ENCODE measurements at places on chromosomes 11 and 22.

DNA sequence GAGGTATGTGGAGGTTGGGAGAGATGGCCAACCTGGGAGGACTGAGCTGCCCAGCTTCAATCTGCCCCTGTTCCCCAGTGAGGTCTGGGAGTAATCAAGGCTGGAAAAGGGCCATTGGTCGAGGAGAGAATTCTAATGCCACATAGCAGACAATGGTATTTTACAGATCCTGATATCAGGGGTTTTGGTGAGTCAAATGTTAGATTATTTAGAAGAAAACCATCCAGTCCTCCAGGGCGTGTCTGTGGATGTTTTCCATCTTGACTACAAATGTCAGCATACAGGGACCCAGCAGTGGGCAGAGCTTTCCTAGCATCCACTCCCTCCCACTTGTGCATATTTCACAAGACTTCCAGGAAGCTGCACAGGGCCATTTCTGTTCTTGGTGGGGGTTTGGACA is 107.9 kb downstream of the SCN3B start:
- no peak for DNase-seq

- DNase-seq: peak; percentile 15
These were observed 131.2 kb downstream of the BUD13 start for GRCh38 chr11:116641561-116642045.

DNA sequence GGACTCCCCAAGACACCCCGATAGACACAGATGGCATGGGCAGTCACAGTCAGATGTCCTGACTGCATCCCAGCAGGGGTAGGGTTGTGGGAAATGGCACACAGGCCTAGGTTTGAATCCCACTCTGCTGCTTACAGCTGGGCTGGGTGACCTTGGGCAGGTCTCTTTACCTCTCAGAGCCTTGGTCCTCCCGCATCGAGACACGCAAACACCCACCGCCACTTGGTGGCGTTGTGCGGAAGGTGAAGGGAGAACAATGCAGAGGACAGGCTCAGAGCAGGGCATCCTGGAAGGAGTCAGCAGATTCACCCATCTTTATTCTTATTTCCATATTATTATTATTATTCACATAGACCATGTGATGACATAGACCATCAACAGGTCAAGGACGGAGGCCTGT is 140.5 kb downstream of the MIAT start:
- DNase-seq: no peak

- DNase-seq: peak; percentile 16
These were observed 1.3 kb downstream of the BMAL1 start for GRCh38 chr11:13278609-13279486.

DNA sequence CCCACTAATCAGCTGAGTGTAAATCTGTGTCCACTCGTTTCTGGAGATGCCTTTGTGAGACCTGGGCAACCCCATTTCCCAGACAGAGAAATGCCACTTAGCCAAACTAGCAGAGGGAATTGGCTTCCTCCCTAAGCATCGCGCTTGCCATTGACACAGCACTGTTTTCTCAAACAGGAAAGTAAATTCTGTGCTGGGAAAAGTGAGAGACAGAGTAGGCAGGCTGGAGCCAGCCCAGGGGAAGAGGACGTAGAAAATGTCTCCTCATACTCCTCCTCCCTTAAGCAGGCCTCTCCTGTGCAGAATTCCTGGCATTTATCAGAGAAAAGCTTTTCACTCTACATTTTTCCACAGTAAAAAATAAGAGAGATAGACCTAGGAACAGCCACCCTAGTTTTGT is 99.1 kb upstream of the AMOTL1 start:
- no peak for DNase-seq

DNA sequence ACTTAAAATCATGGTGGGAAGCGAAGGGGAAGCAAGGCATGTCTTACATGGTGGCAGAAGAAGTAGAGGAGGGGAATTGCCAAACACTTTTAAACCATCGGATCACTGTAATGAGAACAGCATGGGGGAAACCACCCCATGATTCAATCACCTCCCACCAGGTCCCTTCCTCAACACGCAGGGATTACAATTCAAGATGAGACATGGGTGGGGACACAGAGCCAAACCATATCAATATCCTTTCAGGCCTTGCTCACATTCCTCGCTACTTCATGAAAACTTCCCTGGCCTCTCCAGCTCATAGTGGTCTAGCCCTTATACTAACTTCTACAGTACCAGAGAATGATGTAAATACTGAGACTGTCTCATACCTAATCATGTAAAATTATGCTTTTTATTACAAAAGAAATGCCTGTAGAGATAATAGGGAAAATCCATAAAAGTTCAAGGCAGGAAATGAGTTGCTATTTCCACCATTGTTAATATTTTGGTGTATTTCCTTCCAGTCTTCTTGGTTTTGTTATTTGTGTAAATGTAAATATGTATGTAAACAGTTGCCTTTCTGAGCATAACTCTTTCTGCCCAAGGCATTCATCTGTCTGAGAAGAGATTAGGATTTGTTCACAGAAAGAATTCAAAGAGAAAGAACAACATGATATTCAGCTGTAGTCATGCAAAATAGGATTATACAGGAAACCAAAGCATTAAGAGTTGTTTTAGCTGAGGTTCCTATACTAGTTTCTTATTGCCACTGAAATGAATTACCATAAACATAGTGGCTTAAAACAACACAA is 104.3 kb upstream of the LDLRAD3 start:
- no peak for DNase-seq

GRCh38 chr11:33877038-33877437 is 14.8 kb downstream of the LMO2 start:
- DNase-seq: no peak

- DNase-seq: no peak
These were observed 17.2 kb downstream of the LRP4 start for GRCh38 chr11:46901156-46901555.

GRCh38 chr11:83574519-83574918 is 288.4 kb upstream of the CCDC90B start:
- no peak for DNase-seq

DNA sequence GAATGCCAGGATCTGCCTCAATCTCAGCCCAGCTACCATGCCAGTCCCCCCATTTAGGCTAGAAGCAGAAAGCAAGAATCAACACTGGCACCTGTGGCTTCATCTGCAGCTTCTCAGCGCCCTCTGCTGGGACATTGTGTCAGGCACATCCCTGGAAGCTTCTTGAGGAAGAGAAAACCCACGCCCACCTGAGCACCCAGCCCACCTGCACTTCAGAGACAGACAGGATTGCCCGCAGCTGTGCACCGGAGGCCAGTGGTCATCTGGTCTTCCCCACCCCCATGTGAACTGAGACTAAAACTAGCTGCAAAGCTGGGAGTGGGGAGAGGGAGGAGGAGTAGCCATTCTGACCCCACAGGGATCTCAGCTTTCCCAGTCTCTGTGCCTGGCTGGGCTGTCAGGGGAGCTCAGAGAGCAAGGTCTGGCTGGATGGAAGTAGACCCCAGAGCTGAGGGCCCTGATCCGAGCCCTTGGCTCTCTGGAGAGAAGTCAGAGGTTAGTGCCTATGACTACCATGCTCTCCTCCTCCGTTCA is 66.8 kb downstream of the FEZ1 start:
- DNase-seq: peak; percentile 30

DNA sequence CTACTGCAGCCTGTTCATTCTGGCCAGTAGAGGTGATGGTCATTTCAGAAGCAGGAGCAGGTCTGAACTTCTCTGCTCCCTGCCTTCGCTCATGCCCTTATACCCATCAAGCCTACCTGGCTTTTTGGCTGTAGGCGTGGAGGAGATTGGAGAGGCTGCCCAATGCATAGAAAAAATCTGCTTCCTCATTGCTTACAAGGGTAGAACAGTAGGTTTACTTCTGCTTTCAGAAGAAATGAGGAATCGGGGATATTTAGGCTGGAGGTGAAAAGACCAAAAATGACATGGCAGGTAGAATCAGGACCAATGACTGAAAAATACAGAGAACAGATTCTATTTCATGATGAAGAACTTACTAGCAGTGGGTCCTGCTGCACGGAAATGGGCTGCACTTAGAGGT is 72.9 kb upstream of the YWHAH start:
- no peak for DNase-seq

- no peak for DNase-seq
These were observed 22.6 kb downstream of the MOV10L1 start for GRCh38 chr22:50112151-50113118.

DNA sequence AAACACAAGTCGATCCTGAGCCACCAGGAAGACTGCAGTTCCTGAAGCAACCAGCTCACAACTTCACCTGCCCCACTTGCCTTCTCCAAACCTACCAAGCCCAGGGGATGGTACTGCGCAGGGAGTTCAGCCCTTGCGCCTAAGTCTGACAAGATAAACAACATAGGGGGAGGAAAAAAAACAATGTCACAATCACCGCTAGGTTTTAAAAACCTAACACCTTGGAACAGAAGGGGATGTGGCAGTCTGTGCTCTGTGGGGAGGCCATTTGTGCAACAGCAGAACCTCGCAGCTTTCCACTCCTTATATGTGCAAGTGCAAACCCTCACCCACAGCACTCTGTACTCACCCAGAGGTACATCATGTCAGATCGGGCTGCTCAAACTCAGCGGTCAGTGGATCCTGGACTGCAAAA is 134.2 kb downstream of the RBFOX2 start:
- DNase-seq: no peak

DNA sequence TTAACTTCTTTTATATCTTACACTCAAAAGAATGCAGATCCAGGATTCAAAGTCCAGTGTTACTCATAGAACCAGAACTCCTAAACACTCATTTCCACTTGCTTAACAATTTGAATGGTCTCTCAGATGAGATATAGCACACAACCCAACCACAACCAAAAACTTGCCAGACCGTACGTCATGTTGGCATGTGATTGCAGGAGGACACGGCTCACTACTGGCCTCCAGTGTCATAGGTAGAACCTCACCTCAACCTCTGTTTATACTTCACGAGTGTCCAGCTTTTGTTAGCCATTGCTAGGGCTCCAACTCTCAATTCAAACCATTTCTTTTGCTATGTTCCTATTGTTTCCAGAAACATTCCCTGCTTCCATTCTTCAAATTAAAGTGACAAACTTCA is 58.5 kb upstream of the PDGFD start:
- no peak for DNase-seq

- DNase-seq: no peak
These were observed 96.9 kb downstream of the CCDC34 start for GRCh38 chr11:27266125-27266524.

DNA sequence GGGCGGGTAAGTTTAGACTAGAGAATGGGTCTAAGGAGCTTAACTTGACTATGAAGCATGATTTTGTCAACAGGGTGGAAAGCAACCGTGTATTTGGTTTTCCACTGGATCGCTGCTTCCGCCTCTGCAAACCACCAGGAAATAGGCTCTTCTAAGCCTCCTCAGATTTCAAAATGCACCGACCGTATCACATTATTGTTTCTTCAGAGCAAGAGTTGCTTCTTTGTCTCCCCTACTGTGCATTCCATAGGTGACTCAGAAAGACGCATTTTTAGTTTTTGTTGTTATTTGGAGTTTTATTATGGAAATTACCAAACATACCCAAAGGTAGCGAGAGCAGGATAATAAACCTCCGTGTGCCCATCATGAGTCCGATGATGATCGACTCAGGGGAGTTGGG is 64.3 kb upstream of the RASD2 start:
- DNase-seq: no peak

GRCh38 chr11:104279587-104279986 is 115.6 kb upstream of the PDGFD start:
- no peak for DNase-seq

DNA sequence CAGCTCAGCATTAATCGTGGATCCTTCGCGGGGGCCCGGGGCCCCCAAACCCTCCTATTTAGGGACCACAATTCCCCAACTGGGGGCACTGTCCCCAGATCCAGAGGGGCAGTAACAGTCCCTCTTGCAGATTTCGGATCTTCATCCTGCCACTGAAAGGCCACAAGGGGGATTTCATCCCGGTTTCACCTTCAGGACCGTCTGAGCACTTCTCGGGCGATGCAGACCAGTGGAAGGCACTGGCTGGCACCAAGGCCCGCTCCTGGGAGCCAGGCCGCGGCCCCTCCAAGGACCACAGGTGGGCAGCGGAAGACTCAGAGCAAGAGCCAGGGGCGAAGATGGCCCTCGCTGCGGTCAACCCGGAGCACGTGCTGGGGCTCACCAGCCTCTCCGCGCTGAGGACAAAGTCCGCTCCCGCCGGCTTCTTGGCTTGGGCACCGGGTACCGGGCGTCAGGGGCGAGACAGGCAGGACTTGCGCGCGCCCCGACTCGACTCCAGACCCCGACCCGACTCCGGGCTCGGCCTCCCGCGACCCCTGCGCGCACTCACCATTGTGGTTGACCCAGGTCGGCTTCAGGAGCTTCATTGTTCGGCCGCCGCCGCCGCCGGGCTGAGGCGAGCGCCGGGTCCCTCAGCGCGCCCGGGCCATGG is 517 bp downstream of the HIRA start:
- DNase-seq: peak; percentile 4

DNA sequence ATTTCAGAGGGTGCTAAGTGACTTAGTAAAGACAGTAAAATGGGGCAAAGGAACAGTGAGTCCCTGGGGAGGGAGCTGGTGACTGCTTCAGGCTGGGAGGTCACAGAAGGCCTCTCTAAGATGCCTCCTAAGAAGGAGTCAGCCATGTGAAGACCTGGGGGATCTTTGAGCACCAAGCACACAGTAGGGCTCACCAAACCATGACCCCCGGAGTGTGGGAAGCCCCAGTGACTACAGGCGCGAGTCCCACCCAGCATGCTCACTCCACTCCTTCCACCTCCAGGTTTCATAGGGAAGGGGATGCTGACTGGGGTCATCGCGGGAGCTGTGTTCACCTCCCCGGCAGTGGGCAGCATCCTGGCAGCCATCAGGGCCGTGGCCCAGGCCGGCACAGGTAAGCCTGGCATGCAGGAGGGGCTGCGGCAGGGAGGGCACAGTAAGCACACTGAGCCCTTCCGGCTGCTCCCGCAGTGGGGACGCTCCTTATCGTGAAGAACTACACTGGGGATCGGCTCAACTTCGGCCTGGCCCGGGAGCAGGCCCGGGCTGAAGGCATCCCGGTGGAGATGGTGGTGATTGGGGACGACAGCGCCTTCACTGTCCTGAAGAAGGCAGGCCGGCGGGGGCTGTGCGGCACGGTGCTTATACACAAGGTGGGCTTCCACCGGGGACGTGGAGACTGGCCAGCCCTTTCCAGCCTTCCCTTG is 5.9 kb downstream of the TKFC start:
- DNase-seq: no peak

DNA sequence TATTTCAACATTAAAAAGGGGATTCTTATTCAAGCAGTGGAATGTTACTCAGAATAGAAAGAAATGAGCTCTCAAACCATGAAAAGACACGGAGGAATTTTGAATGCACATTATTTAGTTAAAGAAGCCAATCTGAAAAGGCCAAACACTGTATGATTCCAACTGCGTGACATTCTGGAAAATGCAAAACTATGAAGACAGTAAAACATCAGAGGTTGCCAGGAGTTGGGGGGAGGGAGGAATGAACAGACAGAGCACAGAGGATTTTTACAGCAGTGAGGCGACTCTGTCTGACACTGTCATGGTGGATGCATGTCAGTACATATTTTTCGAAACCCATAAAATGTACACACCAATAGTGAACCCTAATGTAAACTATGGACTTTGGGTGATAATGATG is 22.9 kb upstream of the THY1 start:
- DNase-seq: no peak

GRCh38 chr22:29009148-29009547 is 52.5 kb downstream of the C22orf31 start:
- DNase-seq: no peak

GRCh38 chr22:36213586-36213985 is 12.0 kb upstream of the APOL4 start:
- no peak for DNase-seq
